ENCODE measurements at places on chromosomes 12 and 14.

DNA sequence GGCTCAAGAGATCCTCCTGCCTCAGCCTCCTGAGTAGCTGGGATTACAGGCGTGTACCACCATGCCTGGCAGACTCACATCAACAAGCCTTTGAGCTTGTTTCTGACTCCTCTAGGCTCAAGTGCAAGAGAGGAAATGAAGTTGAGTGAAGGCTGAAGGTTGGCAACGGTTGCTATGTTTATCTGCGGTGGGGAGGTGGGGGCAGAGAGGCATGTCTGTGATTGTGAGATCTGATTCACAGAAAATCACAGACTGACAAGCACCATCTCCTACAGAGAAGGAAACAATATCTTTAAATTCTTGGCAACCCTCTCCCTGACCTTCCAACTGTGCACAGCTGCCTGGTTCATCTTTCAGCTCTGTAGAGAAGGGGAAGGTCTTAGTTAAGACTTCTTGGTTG is 22.1 kb upstream of the NINJ2 start:
- peak; percentile 52 for DNase-seq

- no peak for DNase-seq
Observed at GRCh38 chr14:51818748-51819380, 41.5 kb upstream of the GNG2 start.

DNA sequence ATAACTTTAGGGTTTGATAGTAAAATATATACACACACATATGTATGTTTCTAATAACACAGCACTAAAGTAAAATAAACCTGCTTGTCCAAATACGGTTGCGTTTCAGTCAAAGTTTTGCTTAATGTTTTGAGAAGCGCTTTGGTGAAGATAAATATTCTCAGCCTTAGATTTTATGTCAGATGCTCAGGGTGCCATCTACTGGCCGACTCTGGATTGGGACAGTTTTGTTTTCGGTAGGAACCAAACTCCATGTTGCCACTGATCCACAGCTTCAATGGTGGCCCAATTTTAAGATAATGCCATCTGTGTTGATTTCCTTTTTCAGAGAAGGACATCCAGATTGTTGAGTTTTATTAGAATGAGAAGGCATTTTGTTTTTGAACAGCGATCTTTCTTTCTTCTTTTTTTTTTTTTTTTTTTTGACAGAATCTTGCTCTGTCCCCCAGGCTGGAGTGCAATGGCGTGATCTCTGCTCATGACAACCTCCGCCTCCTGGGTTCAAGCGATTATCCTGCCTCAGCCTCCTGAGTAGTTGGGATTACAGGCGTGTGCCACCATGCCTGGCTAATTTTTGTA is 43.1 kb downstream of the LLPH start:
- DNase-seq: peak; percentile 55

DNA sequence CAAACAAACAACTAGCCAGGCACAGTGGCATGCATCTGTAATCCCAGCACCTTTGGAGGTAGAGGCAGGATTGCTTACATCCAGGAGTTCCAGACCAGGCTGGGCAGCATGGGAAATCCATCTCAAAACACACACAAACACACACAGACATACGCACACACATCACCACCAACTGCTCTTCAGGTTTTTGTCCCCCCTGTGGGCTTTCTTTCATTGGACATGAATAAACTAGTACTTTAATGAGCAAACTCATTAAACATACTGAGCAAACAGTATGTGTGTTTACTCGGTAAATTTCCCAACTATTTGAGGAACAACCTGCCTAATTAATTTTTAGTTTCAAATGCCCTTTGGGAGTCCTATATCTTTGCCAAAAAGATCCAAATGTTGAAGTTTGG is 10.1 kb upstream of the RASSF3 start:
- no peak for DNase-seq

GRCh38 chr12:66549050-66549389 is 129.9 kb downstream of the GRIP1 start:
- no peak for DNase-seq

GRCh38 chr14:53515276-53515675 is 362.2 kb upstream of the DDHD1 start:
- no peak for DNase-seq

DNA sequence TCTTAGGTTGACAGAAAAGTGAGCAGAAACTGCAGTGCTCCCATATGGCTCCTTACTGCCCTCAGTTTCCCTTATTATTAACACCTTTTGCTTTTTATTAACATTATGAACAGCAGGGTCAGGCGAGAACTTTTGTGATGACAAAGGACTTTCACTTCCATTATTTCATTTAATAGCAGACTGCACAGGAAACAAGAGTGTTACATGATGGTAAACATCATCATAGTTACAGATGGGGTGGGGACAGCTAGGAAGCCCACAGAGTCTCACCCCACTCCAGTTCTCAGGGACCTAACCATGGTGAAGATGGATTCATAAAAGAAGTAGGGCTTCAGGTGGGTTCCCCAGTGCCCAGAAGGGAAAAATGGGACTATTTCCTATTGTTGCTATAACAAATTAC is 110.1 kb upstream of the PELI2 start:
- no peak for DNase-seq

GRCh38 chr14:25522116-25522515 is 472.2 kb upstream of the STXBP6 start:
- DNase-seq: no peak

DNA sequence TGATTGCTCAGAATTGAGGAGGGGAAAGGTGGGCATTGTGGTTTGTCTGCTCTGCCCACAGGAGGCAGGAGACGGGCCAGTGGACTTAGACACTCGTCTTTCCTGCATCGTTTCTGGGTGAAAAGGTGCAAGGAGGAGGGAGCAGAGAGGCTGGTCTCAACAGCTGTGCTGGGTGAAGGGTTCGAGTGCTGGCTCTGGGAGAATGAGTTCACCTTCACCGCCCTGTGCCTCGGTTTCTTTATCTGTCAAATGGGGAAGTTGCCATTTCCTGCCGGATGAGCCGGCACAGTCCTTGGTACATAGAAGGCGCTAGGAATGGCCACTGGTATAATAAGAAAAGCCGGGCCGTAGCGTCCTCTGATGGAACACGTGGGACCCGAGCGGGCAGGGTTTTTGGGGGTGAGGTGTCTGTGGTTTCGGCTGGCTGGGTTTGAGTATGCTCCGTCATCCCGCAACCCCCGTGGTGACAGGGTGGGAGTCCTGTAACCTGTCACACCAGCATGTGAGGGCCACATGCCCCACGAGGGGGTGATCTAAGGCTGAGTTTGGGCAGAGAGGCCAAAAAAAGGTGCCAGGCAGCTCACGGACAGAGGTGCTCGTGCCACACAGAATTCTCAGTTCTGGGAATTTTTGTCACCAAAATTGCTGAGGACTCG is 7.3 kb downstream of the BCL7A start:
- DNase-seq: no peak
